HTR-8/SVneo (cell line): ENCODE measurements at places on chromosomes 7 and 10.

DNA sequence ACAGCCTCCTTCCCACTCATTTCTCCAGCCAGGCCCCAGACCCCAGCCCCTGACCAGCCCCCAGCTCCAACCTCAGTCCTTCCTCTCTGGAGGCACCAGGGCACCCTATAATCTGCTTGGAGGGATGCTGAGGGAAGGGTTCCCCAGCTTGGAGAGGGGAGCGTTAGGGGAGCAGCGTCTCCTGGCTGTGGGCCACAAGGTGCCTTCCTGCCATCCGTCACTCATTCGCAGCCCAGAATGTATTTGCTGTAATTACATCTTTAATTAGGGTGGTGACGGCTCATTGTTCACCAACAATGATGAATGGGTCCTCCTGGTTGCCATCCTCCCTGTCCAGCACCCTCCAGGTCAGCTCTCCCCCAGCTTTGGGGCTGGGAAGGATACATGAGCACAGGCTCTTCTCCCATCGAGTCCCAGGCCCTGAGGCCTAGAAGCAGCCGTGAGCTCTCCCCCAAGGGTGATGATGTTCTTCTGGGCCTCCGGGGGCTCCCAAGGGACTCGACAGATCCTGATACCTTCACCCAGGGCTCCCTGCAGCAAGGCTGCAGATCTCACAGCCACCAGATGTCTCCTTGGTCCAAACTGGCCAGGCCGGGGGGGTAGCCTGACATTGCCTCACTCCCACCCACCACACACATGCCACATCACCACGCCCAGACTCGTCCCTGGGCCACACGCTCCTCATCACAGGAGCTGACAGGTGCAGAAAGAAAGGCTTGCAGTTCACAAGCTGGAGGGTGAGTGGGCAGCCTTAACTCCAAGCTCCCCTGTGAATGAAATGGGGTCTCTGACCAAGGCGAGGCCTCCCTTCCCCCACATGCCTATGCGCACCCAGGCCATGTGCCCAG, 26.8 kb downstream of the POLL start:
- no peak for DNase-seq

DNA sequence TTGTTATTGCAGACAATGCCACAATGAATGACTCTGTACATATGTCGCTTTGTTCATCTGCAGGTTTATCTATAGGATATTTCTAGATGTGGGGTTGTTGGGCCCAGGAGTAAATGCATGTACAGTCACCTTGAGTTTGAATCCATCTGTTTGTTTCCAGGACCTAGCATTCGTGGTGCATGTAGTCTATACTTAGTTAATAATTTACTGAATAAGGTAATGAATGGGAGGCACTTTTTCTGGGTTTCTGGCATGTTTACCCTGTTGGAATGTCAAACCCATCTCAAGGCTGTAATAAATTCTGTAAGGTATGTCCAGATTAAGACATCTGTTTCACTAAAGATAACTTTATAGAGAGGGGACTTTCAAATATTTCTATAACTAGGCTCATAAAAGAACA, 23.5 kb downstream of the HECTD2 start:
- DNase-seq = no peak

GRCh38 chr7:30019387-30019786, 7.1 kb downstream of the FKBP14 start:
- DNase-seq = no peak

GRCh38 chr7:27953777-27954176, 213.8 kb downstream of the TAX1BP1 start:
- DNase-seq = no peak

DNA sequence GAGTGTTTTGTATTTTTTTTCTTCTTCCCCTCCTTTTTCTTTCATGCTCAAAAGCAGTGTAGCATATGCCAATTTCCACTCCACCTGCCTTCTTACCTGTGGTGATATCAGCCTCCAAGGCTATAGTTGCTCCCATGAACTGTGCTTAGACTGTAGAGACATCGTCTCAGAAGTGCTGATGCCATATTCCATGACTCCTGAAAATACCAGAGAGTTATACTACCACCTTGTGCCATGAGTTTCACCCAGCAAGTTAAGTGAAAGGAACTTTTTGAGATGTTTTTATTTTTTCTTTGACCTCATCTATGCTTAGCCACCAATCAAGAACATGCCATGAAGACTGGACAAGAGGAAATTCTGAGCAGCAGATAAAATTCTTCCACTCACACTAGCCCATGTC, 142.8 kb upstream of the SEMA3E start:
- DNase-seq = no peak

- DNase-seq = no peak
Observed at GRCh38 chr10:115056186-115056585, 37.0 kb upstream of the ATRNL1 start.
